ENCODE measurements at places on chromosomes 4 and X.

- no peak for DNase-seq
Observed at GRCh38 chrX:72094894-72095293, 36.8 kb downstream of the RTL5 start.

GRCh38 chr4:173647902-173648301 is 117.9 kb upstream of the HAND2 start:
- no peak for DNase-seq

DNA sequence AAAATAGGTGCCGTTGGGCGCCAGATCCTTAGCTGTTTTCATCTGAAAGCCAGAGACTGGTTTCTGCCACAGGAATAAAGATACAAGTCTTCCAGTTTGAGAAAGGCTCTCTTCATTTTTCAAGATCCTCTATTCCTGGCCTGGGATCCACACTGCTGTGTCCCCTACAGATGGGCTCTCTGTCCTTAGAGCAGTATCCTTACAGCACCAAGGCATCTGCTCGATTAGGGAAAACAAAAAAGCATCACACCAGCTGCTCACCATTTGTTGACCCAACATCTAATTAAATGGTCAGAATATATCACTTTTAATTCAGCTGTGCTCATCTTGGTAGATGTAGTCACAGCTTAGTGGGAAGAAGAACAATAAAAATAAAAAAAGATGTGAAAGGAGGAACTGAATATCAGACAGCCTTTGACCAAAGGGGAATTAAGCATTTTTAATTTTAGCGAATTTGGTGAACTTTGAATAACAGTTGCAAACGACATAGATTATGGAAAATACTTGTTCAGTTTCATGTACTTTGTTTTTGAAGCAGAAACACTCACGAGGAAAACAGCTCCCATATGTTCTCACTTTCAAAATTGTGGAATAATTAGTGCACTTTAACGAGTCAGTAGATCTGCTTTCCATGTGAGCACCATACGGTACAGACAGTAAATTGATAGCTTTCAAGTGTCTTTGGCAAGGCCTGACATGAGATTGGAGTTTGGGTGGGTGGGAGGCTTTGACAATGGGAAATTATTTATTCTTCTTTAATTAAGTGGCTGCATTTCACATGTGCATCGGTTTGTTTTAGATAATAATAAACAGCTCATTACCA is 148.4 kb upstream of the CLNK start:
- DNase-seq: no peak

- no peak for DNase-seq
Observed at GRCh38 chrX:37767430-37767829, 12.4 kb upstream of the CYBB start.

GRCh38 chrX:109710181-109710580 is 22.9 kb downstream of the ACSL4 start:
- no peak for DNase-seq

DNA sequence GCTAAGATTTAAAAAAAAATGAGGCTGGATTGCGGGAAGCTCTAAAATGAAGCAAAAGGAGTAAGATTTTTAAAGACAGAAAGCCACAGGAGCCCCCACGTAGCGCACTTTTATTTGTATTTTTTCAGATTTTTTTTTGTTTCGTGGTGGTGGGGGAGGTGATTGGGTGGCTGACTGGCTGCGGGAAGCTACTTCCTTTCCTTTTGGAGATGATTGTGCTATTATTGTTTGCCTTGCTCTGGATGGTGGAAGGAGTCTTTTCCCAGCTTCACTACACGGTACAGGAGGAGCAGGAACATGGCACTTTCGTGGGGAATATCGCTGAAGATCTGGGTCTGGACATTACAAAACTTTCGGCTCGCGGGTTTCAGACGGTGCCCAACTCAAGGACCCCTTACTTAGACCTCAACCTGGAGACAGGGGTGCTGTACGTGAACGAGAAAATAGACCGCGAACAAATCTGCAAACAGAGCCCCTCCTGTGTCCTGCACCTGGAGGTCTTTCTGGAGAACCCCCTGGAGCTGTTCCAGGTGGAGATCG is 908 bp downstream of the PCDH10 start:
- DNase-seq: no peak

DNA sequence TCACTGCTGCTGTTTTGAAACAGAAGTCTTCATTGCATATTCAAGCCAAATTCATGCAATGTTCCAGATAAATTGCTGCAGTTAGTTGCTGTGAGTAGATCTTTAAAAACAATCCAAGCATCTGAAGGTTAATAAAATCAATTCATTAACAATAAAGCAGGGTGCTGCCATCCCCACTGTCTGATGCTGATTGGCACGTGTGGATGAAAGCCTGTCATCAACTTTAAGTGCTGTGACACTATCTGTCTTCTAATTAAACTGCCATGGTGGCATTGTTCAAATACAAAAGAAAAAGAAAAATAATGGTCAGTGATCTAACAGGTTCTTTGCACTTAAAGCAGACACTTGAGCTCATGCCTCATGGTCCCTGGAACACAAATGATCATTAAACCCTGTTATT is 63.0 kb upstream of the MND1 start:
- DNase-seq: no peak

- no peak for DNase-seq
Observed at GRCh38 chr4:77009511-77010115, 60.1 kb downstream of the SEPTIN11 start.

Data from AG09309 (cell line).